ENCODE measurements at places on chromosomes 5 and 9.

DNA sequence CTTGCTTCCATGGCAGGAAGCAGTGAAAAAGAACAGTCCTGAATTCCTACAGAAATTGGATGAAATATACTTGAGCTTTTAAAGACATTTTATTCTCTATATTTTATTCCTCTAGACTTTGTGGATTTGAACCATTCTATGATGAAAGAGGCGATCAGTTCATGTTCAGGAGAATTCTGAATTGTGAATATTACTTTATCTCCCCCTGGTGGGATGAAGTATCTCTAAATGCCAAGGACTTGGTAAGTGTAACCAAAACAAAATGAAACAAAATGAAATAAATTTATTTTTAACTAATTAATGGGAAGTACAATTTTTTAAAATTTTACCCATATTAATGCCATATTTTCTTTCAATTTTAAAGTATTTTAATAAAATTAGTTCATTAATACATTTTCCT lies 34.1 kb downstream of the STARD4 start:
- no peak for DNase-seq

DNA sequence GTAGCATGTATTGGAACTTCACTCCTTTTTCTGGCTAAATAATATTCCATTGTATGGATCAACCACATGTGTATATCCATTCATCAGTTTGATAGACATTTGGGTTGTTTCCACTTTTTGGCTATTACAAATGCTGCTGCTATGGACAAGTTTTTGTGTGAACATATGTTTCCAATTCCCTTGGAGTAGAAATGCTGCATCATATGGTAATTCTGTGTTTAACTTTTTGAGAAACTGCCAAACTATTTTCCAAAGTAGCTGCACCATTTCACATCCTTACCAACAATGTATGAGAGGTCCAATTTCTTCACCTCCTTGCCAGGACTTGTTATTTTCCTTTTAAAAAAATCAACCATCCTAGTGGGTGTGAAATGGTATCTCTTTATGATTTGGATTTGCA lies 8.4 kb downstream of the FRRS1L start:
- no peak for DNase-seq

DNA sequence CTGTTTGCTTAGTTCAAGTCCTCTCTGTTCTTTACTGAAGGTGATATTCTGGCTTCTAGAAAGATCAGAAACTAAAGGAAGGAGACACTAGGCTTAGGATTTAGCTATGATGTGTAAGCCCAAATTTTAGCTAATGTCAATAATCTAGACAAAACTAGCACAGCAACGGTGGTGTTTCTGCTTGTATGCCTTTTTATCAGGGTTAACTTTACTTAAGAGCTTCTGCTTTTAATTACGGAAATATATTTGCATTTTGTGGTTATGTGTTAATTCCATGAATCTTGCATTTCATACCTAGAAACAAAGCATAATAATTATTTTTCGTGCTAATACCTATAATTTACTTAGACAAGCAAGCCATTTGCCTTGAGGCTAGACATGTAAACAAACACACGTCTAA lies 96.1 kb downstream of the PAX5 start:
- no peak for DNase-seq

- DNase-seq = no peak
These were observed 86.5 kb downstream of the KLHL3 start for GRCh38 chr5:137649228-137649935.

GRCh38 chr5:147160902-147161700 lies 73.7 kb upstream of the STK32A start:
- no peak for DNase-seq

GRCh38 chr5:98231089-98231488 lies 542.4 kb upstream of the RGMB start:
- no peak for DNase-seq

GRCh38 chr9:107137495-107138202 lies 145.4 kb upstream of the RAD23B start:
- DNase-seq = no peak

- DNase-seq = no peak
These were observed 130.3 kb downstream of the RGS3 start for GRCh38 chr9:113593682-113594281.
